Lung (tissue), 17 donors: ENCODE measurements at places on chromosomes 4 and X. TPM values are rescaled to one million over a fixed set of nuclear protein-coding genes. Genes with fewer than 3 reads are reported as not detected.

DNA sequence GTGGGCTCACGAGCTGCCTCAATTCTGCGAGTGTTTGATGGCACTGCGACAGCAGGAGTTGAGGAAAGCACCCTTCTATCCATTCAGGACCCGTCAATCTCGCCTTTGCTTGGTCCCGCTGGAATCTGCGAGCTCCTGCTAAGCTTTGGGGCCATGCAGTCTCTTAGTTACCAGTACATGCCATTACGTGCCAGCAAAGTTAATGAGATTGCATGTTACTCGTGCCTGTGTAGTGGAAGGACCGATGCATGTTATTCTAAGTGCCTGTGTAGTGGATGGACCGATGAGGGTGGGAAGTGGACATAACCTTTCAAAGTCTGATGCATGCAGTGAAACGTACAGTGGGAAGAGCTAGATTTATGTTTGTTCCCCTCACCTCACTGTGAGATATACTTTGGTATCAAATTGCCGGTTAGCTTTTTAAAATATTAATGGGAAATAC is 569 bp downstream of the RPS3A start:
- DNase-seq = peak; percentile 59
- no peaks in the 10 kb centered on the region for H3K27me3 ChIP-seq
- peak overlapping the region; percentile 93 for H3K27ac ChIP-seq
- peaks cover 8% of the 10 kb centered on the region for H3K4me1 ChIP-seq

GRCh38 chrX:11242704-11243103 is 50.5 kb upstream of the AMELX start:
- DNase-seq = no peak

DNA sequence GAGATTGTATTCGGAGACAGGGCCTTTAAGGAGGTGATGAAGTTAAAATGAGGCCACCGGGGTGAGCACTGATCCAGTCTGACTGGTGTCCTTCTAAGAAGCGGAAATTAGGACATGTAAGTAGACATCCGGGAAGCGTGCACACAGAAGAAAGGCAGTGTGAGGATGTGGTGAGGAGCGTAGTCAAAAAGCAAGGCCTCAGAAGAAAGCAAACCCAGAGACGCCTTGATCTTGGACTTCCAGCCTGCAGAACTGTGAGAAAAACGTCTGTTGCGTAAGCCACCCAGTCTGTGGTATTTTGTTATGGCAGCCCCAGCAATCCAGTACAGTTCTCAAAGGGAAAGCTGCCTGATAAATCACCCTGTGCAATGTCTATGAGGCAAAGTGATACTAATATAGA is 153.5 kb downstream of the KCNIP4 start:
- H3K4me3 ChIP-seq = no peak overlapping the region
- no peak overlapping the region for H3K27ac ChIP-seq
- no peaks in the 10 kb centered on the region for H3K27me3 ChIP-seq
- no peaks in the 10 kb centered on the region for H3K36me3 ChIP-seq
- H3K4me1 ChIP-seq = no peaks in the 10 kb centered on the region

- H3K4me3 ChIP-seq = no peak overlapping the region
- no peaks in the 10 kb centered on the region for H3K36me3 ChIP-seq
- H3K27me3 ChIP-seq = no peaks in the 10 kb centered on the region
Observed at GRCh38 chr4:124386163-124386562, 326.4 kb downstream of the ANKRD50 start.

GRCh38 chrX:125203737-125204578 is 115.7 kb upstream of the TEX13C start:
- peak; percentile 36 for DNase-seq
- no peaks in the 10 kb centered on the region for H3K4me1 ChIP-seq
- H3K4me3 ChIP-seq = no peak overlapping the region
- no peak overlapping the region for H3K27ac ChIP-seq

DNA sequence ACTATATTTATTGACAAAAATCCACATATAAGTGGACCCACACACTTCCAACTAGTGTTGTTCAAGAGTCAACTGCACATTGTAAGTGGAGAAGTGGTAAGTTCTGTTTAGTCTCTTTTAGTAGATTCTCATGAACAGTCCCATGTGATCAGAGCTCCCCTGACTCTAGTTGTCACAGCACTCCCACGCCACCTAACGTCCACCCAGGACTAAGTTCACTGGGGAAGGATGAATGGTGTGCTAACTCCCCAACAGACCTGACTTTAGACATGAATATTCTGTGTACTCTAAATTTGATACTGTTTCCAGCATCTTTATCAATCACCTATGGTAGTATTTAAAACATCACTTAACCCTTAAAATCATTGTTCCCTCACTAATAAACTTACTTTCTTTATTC is 59.8 kb downstream of the PACRGL start:
- H3K27ac ChIP-seq = no peak overlapping the region
- no peak for DNase-seq
- no peak overlapping the region for H3K4me3 ChIP-seq

DNA sequence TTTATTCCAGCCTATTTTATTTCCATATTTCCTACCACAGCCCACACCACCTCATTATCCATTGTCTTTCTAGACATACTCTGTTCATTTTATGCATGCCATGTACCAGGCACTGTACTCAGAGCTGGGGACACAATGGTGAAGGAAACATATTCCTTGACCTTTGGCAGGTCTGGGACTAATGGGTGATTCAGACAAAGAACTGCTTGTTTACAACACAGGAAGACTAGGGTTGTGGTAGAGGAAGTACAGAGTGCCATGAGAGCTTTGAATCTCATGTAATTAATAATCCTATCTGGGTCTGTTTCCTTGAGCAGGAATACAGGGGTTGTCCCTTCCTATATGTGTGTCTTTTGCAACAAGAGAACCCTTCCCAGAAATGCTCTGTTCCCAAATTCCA is 75.1 kb upstream of the NUDT10 start:
- no peak overlapping the region for H3K4me3 ChIP-seq
- no peaks in the 10 kb centered on the region for H3K36me3 ChIP-seq
- no peak for DNase-seq
- no peak overlapping the region for H3K27ac ChIP-seq
- no peaks in the 10 kb centered on the region for H3K4me1 ChIP-seq
- H3K27me3 ChIP-seq = no peaks in the 10 kb centered on the region

DNA sequence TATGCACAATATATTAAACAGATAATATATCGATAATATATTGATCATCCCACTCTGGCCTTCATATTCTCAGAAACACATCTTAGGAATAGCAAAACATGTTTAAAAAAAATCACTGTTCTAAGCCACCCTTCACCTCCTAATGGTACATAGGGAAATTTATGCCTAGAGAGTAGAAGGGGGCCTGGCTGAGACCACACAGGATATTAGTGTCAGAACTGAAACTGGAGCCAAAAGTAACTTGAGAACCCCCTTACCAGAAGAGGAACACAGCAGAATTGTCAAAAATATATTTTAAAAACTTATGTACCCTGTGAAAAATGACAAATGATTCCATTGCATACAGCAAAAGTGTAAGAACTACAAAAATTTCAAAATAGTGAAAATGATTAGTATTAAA is 173.1 kb downstream of the VSIG4 start:
- no peak overlapping the region for H3K27ac ChIP-seq
- no peak for DNase-seq
- H3K36me3 ChIP-seq = no peaks in the 10 kb centered on the region
- H3K4me3 ChIP-seq = no peak overlapping the region

GRCh38 chr4:4575284-4576211 is 33.7 kb upstream of the STX18 start:
- H3K4me1 ChIP-seq = peaks cover 6% of the 10 kb centered on the region
- H3K4me3 ChIP-seq = peak overlapping the region; percentile 64
- H3K27me3 ChIP-seq = no peaks in the 10 kb centered on the region
- H3K36me3 ChIP-seq = no peaks in the 10 kb centered on the region

- no peaks in the 10 kb centered on the region for H3K27me3 ChIP-seq
- H3K4me1 ChIP-seq = no peaks in the 10 kb centered on the region
- no peaks in the 10 kb centered on the region for H3K36me3 ChIP-seq
- DNase-seq = no peak
- H3K4me3 ChIP-seq = no peak overlapping the region
- H3K27ac ChIP-seq = no peak overlapping the region
Observed at GRCh38 chr4:48212165-48212564, 57.5 kb downstream of the TEC start.

DNA sequence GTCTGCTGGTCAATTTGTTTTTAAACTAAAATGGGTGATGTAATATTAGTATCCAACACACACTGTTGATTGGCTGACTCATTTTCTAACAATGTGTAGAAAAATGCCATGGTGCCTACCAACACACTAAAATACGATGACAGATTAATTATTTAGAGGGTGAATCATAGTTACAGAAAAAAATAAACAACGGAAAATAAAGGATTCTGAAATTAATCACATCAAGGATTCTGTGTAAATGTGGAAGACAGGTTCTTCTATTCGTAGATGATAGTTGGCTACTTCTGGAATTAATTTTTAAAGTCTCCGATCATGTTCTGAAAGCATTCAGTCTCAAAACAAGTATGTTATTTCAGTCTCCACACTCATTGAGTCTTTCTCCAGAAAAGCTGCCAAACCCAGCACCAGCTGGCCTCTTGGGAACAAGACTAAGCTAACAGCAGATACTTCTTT is 8.2 kb upstream of the IQCM start:
- H3K27ac ChIP-seq = no peak overlapping the region
- no peaks in the 10 kb centered on the region for H3K36me3 ChIP-seq
- H3K4me3 ChIP-seq = no peak overlapping the region
- no peaks in the 10 kb centered on the region for H3K4me1 ChIP-seq

- no peak overlapping the region for H3K27ac ChIP-seq
Observed at GRCh38 chrX:44428989-44429627, 85.6 kb upstream of the EFHC2 start.

- H3K4me1 ChIP-seq = no peaks in the 10 kb centered on the region
- no peak overlapping the region for H3K4me3 ChIP-seq
- H3K27me3 ChIP-seq = peaks cover 2% of the 10 kb centered on the region
- no peak for DNase-seq
- H3K27ac ChIP-seq = no peak overlapping the region
Observed at GRCh38 chrX:33053001-33053400, 158.3 kb downstream of the DMD start.

DNA sequence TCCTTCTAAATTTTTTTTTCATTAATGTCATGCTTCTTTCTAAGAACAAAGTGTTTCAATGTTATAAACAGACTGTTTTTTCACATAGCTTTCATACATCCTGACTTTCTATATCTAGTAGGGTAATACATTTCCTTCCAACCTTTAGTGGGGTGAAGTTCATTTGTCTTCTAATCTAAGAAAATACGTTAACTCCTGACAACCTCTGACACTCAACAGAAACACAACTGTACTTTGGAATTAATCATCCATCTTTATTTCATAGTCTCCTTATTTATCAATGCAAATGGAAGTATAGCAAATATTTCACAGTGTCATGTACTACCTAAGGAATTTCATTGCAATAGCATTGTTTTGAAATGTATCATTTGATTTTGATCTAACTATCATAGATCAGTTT is 2.7 kb upstream of the MTTP start:
- H3K4me1 ChIP-seq = no peaks in the 10 kb centered on the region
- no peaks in the 10 kb centered on the region for H3K36me3 ChIP-seq
- DNase-seq = no peak
- no peaks in the 10 kb centered on the region for H3K27me3 ChIP-seq
- no peak overlapping the region for H3K4me3 ChIP-seq
- H3K27ac ChIP-seq = no peak overlapping the region

- H3K4me1 ChIP-seq = peaks cover 9% of the 10 kb centered on the region
- peaks cover 3% of the 10 kb centered on the region for H3K27me3 ChIP-seq
- DNase-seq = peak; percentile 48
- H3K36me3 ChIP-seq = no peaks in the 10 kb centered on the region
- H3K27ac ChIP-seq = no peak overlapping the region
Observed at GRCh38 chrX:140723121-140723715, 13.7 kb downstream of the LINC00632 start.

DNA sequence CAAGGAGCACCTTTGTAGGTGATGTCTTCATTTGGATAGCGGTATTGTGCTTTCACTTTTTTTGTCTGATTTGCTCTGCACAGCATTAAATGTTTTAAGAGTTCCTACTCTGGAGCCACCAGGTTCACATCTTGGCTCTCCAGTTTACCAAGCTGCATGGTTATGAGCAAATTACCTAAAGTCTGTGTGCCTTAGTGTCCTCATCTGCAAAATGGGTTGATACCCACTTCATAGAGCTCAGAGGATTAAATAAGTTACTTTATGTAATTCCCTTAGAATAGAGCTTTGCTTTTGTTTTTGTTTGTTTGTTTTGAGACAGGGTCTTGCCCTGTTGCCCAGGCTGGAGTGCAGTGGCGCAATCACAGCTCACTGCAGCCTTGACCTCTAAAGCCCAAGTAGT is 58.2 kb downstream of the UBE2K start:
- H3K4me1 ChIP-seq = no peaks in the 10 kb centered on the region
- H3K4me3 ChIP-seq = no peak overlapping the region
- no peak for DNase-seq
- H3K27ac ChIP-seq = no peak overlapping the region
- H3K27me3 ChIP-seq = no peaks in the 10 kb centered on the region

DNA sequence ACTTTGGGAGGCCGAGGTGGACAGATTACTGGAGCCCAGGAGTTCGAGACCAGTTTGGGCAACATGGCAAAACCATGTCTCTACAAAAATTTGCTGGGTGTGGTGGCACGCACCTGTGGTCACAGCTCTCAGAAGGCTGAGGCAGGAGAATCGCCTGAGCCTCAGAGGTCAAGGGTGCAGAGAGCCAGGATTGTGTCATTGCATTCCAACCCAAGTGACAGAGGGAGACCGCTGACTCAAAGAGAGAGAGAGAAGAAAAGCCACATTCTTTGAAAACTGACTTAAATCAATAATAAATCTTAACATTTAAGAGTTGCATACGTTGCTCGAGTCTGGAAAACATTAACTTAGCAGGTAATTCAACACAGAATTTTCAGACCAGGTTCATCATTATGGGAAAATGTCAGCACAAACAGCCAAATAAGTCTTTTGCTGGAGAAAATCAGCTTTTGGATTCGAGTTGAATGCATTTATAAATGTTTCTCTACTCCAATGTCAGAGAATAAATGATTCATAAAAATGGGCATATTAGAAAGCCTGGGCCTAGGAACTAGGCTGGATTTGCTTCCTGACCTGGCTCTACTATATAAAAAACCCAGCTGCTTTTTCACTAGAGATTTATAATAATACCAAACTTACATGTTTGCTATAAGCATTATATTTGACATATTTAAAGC is 68.3 kb upstream of the RBPJ start:
- H3K27ac ChIP-seq = no peak overlapping the region
- no peaks in the 10 kb centered on the region for H3K36me3 ChIP-seq
- H3K4me1 ChIP-seq = peaks cover 3% of the 10 kb centered on the region
- H3K27me3 ChIP-seq = no peaks in the 10 kb centered on the region

- no peak overlapping the region for H3K4me3 ChIP-seq
- no peak overlapping the region for H3K27ac ChIP-seq
- H3K4me1 ChIP-seq = peaks cover 18% of the 10 kb centered on the region
- H3K27me3 ChIP-seq = no peaks in the 10 kb centered on the region
- H3K36me3 ChIP-seq = peaks cover 1% of the 10 kb centered on the region
Observed at GRCh38 chr4:15018361-15018760, 16.1 kb downstream of the CPEB2 start.

SERTM2 gene
- not detected for total RNA-seq

AFM gene
- total RNA-seq = not detected

CPE gene
- 135 TPM for total RNA-seq

EVC gene
- 40.8 TPM for total RNA-seq

FIP1L1 gene
- 82.8 TPM for total RNA-seq

DIPK2B gene
- total RNA-seq = 31.9 TPM
